ENCODE measurements at places on chromosomes 1 and 21. TPM values are rescaled to one million over a fixed set of nuclear protein-coding genes. Genes with fewer than 3 reads are reported as not detected.

S100A5 gene
- total RNA-seq = not detected

CYP4B1 gene
- 74.4 TPM for total RNA-seq

DNA sequence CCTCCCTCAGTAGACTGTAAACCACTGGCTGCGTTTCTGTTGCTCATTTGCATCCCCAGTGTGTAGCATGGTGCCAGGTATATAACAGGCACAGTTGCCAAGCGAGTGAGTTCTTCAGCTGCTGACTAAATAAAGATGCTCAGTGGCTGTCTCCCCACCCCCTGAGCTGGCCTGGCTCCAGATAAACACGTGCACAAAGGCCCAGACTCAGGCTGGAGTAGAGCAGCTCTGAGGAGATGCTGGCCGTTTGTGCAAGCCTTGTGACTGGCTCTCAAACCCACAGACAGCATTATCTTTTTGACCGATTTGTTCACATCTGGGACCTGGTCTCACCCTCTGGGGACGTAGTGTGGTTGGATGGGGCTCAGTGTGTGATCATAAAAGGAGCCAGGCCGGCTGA lies 7.1 kb downstream of the CHRNB2 start:
- H3K4me1 ChIP-seq = peaks cover 8% of the 10 kb centered on the region
- no peak overlapping the region for H3K27ac ChIP-seq
- DNase-seq = no peak

DNA sequence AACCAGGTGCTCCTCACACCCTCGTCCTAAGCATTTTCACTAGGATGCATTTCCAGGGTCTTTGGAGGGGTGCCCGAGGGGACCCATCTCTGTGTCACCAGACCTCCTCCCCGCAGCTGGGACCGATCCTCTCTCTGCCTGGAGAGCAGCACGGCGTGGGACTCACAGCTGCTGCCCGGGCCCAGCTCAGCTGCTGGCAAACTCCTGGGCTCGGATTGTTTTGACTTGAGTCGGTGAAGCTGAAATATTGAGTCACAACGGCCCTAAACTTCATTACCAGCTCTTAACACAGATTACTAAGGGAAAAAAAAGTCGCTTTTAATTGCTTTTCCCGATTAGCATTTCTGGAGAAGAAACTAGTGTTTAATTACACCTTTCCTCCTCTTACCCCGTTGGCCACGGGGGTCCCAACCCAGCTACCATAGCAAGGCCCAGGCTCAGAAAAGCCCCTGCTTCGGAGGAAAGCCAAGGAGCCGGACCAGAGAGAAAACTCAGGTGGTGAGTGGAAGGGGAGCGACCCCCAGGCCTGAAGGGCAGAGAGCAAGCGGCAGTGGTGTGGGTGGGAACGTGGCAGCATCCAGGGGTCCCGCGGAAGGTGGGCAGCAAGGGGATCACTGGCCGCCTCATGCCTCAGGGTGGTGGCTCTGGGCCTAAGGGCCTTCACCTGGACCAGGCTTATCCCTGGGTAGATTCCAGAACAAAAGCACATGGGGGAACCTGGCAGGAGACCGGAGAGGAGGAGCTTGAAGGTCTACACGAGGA lies 41.7 kb downstream of the CASZ1 start:
- H3K36me3 ChIP-seq = no peaks in the 10 kb centered on the region
- no peak overlapping the region for H3K27ac ChIP-seq
- DNase-seq = no peak
- no peak overlapping the region for H3K4me3 ChIP-seq
- H3K4me1 ChIP-seq = peaks cover 15% of the 10 kb centered on the region

- H3K4me3 ChIP-seq = no peak overlapping the region
- no peak for DNase-seq
- peaks cover 72% of the 10 kb centered on the region for H3K4me1 ChIP-seq
Measured at GRCh38 chr21:45352621-45353139, 52.3 kb upstream of the COL18A1 start.

B3GALT5 gene
- 1.5 TPM for total RNA-seq

DNA sequence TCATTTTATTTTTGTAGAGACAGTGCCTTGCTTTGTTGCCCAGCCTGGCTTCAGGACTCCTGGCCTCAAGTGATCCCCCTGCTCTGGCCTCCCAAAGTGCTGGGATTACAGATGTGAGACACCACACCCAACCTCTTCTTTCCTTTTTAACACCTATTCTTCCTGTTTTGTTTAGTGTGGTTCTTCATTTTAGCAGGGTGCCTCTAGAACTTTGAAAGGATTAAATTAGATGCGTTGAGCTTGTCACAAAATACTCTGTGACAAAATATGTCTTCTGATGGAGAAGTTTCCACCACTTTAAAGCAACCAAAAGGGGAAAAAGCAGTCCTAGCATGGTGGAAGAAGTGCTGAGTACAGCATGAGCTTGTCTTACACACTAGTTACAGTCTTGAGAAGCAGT lies 42.0 kb downstream of the CDC14A start:
- H3K27me3 ChIP-seq = no peaks in the 10 kb centered on the region
- H3K36me3 ChIP-seq = no peaks in the 10 kb centered on the region
- H3K4me1 ChIP-seq = peaks cover 8% of the 10 kb centered on the region
- no peak for DNase-seq
